KBM-7 (cell line): ENCODE measurements at places on chromosomes 1 and 21.

GRCh38 chr1:4626061-4626460 is 28.3 kb upstream of the AJAP1 start:
- DNase-seq: no peak

- DNase-seq: no peak
Observed at GRCh38 chr1:119935373-119935772, 39.1 kb upstream of the ADAM30 start.

GRCh38 chr1:156937883-156938282 is 17.5 kb downstream of the LRRC71 start:
- DNase-seq: no peak

GRCh38 chr1:99069146-99069545 is 64.5 kb upstream of the PLPPR5 start:
- DNase-seq: no peak

DNA sequence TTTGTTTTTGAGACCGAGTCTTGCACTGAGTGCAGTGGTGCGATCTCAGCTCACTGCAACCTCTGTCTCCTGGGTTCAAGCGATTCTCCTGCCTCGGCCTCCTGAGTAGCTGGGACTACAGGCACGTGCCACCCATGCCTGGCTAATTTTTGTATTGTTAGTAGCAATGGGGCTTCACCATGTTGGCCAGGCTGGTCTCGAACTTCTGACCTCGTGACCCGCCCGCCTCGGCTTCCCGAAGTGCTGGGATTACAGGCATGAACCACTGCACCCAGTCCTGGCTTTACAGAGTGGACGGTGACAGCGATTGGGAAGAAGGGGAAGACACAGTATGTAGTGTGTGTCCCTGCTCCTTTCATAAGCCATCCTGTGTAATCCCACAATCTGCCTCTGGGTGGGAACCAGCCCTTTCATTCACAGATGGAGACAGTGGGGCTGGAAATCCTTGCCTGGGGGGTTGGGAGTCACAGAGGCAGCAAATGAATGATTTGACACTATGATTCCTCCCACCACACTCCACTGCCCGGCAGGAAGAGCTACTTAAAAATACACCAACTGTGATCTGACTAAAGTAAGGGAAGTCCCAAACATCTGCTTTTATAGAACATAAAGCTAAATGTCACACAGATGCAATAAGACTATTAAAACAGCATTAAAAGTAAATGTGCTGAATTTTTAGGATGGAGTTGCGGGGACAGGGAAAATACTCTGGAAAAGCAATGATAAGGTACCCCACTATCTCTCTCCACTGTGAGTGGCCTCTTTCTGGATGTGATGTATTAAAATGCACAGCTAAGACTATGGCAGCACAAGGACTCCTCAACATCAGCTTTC is 4.5 kb downstream of the PARP1 start:
- DNase-seq: peak; percentile 84

- peak; percentile 39 for DNase-seq
Observed at GRCh38 chr1:92026806-92027205, 3.0 kb upstream of the EPHX4 start.

GRCh38 chr1:161017756-161018630 is 3.0 kb downstream of the F11R start:
- DNase-seq: peak; percentile 14

DNA sequence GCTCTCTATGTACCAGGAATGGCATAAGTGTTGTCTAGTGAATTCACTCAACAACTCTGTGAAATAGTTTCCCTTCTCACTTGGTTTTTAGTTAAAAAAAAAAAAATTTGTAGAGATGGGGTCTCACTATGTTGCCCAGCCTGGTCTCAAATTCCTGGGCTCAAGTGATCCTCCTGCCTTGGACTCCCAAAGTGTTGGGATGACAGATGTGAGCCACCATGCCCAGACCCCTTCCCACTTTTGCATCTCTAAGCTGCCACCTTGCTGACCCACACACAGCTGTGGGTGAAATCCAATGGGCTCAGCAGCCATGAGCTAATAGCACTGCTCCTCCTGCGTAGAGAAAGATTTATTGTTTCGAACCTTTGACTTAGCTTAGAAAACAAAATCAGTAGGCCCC is 33.5 kb downstream of the NEK2 start:
- no peak for DNase-seq

GRCh38 chr1:243471026-243471685 is 215.3 kb downstream of the SDCCAG8 start:
- no peak for DNase-seq

GRCh38 chr21:17051054-17051453 is 461.8 kb upstream of the CXADR start:
- no peak for DNase-seq

GRCh38 chr1:78005755-78006154 is 1.0 kb downstream of the DNAJB4 start:
- peak; percentile 67 for DNase-seq

DNA sequence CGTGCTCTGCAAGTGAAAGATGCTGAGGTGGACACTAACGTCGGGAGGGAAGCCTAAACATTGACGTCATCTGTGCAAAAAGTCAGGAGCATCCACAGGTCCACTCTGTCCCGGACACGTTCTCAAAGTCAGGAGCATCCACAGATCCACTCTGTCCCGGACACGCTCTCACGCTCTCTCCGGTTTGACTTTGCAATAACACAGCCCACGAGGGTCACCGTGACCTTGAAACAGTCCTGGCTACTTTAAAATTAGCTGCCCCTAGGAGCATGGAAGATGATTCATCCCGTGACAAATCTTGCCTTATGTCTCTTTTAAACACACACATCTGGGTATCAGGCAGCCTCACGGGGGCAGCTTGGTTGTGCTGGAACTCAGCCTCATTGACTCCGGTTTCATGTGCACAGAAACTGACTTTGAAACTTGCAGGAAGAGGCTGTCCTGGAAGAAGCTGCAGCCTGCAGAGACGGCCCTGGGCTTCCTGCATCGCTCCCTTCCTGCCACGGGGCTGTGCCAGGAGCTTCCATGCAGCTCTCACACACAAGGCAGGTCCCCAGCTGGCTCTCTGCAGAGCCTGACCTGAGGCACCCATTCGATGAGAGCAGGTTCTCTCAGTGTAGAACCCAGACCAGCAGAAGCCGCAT is 18.1 kb upstream of the COL18A1 start:
- no peak for DNase-seq

DNA sequence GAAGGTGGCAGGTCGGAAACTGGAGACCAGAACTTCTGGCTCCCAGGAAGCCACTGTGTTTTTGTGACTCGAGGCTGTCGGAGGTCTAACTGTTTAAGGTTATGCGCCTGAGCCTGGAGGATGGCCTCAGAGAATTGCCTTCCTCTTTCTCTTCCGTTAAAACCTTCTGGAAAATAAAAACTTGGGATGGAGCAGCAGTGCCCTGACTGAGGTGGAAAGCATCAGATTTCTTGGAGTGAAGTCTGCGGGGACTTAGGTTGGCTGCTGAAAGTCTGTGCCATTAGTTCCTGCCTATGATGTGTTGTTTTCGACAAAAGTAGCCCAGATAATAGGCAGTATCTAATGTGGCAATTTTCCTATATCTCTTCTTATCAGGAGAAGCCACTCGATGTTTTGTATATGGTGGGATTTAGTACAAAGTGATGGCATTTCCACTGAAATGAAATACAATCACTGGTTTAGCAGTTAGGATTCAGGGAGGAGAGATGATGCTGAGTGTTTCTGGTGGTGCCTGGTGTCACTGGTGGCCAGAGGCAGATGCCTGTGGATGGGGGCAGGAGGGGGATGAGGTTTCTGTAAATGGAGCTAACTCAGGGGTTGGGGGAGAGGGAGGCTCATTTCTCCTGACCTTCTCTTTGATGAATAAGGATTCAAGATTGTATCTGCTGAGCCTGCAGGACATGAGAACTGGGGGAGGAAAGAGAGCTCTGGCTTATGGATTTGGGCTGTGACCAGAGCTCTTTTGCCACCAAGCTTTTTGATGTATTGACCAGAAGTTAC is 150.8 kb downstream of the CAMTA1 start:
- DNase-seq: no peak

GRCh38 chr1:18999359-18999758 is 42.9 kb upstream of the IFFO2 start:
- no peak for DNase-seq

GRCh38 chr1:119358636-119359035 is 9.9 kb upstream of the HAO2 start:
- no peak for DNase-seq

- peak; percentile 61 for DNase-seq
Observed at GRCh38 chr1:111513410-111514020, 10.1 kb upstream of the ADORA3 start.

GRCh38 chr1:107785496-107786202 is 179.3 kb downstream of the VAV3 start:
- DNase-seq: no peak

- DNase-seq: no peak
Observed at GRCh38 chr1:119504831-119505230, 2.2 kb upstream of the HSD3B1 start.

DNA sequence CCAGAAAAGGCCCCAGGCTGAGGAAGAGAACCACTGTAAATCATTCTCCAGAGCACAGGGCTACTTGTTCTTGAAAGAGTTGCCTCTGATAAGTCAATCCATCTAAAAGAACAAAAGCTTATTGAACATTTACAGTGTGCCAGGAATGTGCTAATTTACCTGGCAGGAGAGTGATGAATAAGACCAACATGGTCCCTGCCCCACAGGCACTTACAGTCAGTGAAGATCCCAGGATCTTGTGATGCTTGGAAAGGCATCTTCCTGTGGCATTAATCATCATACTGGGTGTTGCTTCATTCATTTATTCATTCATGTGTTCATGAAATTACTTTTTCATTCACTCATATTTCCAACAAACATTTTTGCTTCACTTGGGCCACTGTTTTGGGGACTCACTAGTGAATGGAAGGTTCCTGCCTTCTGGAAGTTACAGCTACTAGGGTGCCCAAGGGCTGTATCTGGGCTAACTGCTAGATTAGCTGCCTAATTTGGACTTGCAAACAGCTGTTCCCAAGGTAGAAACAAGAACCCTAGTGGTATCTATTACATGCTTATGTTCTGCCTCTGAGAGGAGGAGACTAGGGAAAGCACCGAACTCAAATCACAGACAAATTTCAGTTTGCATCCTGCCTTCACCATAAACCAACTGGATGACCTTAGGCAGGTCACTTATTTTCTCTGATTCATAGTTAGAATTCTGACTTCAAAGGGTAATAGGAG is 133.5 kb downstream of the CLIC6 start:
- DNase-seq: no peak

- no peak for DNase-seq
Observed at GRCh38 chr1:3688356-3689137, 36.2 kb downstream of the TP73 start.

- DNase-seq: no peak
Observed at GRCh38 chr1:78080767-78081166, 35.0 kb downstream of the GIPC2 start.

GRCh38 chr1:161214369-161214768 is 726 bp upstream of the FCER1G start:
- peak; percentile 43 for DNase-seq

DNA sequence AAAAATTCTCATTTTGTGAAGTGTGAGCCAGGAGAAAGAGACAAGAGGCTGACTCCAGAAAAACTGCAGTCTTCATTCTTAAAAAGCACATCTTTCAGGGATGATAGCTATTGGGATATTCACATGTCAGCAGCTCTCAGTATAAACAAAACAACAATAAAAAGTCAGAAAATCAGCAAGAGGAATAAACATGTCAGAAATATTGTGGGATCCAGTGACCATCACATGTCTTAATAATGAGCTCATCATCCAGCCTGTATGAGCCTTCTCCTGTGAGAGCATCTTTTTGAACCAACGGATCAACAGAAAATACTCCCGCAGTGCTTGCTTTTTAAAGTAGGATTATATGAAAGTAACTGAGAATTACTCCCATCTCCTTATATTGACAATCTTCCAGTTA is 241.6 kb downstream of the SMYD3 start:
- no peak for DNase-seq

DNA sequence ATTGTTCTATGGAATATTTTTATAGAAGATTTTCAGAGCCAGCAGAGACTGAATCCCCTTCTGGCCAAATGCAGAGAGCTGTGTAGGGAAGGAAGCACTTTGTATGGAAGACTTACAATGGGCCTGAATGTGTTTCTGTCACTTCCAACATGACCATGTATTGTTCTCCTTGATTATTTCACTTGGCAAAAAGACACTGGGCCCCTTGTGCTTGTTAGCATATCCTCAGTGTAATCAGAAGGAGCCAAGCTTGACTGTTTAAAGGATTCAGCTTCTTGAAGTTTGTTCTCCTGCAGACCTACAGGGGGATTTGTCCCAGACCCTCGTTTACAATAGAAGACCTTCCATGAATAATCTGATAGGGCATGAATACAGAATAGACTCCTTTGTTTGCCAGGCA is 48.1 kb upstream of the UBE2U start:
- no peak for DNase-seq

DNA sequence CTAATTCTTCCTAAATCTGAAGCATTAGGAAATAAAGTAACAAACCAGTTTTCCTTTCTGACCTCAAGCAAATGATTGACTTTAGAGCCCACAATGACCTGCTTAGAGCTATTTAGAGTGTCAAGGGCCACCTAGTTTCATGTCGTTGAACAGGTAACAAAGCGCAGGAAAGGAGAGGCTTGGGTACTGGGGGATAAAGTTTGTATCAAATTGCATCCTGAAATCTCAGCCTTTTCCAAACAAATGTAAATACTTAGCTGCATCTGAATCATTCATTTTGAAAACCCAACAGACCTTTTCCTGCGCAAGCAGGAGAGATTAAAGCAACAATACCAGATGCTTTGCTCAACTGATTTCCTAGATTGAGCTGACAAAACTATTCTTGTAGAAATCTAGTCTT is 121.2 kb downstream of the NRIP1 start:
- DNase-seq: no peak

DNA sequence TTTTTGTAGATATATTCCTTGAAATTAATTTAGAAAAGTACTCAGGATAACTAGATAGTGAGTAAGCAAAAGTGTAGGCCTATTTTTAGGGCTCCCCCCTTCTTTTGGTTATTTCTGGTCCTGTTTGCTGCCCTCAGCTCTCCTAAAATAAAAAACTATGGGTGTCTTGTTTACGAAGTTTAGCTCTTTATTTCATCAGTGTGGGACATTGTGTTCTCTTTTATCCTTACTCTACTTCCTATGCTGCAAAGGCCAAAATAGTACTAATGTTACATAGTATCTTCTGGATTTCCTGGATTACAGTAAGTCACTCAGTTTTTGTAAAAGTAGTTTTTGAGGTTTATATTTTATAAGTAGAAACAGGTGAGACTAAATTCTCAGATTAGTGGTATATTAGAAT is 15.4 kb downstream of the CEP350 start:
- DNase-seq: no peak

DNA sequence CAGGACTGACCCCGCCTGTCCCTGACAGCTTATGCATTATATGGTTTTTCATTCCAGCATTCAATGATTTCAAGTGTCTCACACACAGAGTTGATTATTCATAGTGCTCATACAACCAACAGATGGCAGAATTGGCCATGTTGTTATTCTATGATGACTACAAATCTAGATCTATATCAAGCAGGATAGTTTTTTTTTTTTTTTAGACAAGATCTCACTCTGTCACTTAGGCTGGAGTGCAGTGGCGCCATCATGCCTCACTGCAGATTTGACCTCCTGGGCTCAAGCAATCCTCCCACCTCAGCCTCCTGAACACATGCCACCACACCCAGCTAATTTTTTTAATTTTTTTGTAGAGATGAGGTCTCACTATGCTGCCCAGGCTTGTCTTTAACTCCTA is 40.1 kb upstream of the LRRC8D start:
- DNase-seq: peak; percentile 70

- DNase-seq: no peak
Observed at GRCh38 chr1:167767761-167768160, 46.0 kb downstream of the MPZL1 start.

GRCh38 chr1:230067419-230067870 is 407 bp downstream of the GALNT2 start:
- DNase-seq: peak; percentile 48
